ENCODE measurements at places on chromosomes 1 and 21.

GRCh38 chr1:97332716-97333115 is 588.1 kb downstream of the DPYD start:
- DNase-seq, result no peak

GRCh38 chr1:1163538-1164070 is 10.1 kb upstream of the TTLL10 start:
- DNase-seq, result no peak

GRCh38 chr1:114219172-114219868 is 65.7 kb upstream of the SYT6 start:
- no peak for DNase-seq

DNA sequence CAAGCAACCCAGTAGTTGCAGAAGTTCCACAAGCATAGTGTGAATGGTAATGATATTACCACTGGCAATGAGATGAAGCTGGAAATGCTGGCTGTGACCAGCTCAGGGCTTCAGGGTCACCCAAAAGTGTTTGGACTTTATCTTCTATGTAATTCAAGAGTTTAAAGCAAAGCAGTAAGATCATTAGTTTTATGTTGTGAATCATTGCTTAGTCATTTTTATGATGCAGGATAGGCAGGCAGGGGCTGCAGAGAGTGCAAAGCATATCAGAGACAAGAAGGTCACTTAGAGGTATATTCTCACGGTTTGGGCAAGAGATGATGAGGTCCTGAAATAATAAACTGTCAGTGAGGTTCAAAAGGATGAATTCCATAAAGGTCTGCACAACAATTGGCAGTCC is 147.4 kb downstream of the OLFM3 start:
- no peak for DNase-seq

DNA sequence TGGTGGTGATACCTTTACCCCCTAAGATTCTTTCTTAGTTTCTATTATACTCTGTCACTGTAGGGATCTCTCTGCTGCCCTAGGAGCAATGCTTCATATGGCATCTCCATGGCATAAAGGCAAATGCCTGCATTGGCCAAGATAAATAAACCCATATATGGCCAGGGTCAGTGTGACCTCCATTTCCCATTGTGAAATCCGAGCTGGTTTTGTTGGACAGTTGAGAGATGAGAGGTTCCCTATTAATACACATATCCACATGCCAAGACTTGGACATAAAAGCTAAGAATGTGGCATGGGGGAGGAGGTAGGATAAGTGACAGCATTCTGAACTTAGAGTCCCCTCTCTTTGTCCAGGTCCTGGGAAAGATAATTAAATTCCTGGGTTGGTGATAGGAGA is 1.4 kb downstream of the TPM3 start:
- no peak for DNase-seq

DNA sequence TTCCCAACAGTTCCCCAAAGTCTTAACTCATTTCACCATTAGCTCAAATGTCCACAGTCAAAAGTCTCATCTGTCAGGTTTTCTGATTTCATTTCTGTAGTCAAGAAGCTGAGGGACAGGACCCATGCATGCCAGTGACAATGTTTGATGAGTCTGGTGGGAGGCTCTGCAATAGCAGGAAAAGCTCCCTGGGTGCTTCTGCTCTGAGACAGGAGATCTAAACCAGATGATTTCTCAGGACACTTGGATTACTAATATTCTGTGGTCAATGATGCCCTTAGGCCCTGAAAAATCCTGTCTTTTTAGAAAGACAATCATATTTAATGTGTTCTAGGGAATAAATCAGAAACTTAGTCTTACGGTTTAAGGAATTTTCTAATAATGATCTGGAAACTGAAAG is 56.4 kb downstream of the PCBP3 start:
- no peak for DNase-seq

DNA sequence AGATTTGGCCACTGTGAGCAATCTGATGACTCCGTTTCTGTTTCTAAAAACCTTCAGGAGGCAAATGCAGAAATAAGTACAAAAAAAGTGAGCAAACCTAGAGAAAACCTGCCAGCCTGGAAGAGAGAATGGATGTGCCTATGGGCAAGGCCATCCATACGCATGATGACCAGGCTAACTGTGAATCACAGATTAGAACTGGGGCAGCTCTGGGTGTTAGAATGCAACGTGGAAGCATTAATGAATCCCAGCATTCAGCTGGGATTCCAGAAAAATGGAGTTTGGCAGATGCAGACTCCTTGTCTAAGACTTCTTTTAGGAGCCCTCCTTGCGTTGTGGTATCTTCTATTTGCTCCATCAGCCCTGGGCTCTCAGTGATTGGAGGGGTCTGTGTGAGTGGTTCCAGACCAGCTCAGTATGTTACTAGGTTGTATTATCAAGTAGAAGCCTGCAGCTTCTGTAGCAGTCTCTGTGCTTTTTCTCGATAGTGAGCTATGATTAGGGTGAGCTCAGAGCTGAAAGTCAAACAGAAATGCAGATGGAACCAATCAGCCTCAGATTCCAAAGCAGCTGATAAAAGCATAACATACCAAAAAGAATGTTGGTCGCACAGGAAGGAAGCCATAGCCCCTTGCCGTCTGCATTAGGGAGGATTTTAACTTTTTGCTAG is 154.0 kb downstream of the PSMG1 start:
- DNase-seq, result no peak

DNA sequence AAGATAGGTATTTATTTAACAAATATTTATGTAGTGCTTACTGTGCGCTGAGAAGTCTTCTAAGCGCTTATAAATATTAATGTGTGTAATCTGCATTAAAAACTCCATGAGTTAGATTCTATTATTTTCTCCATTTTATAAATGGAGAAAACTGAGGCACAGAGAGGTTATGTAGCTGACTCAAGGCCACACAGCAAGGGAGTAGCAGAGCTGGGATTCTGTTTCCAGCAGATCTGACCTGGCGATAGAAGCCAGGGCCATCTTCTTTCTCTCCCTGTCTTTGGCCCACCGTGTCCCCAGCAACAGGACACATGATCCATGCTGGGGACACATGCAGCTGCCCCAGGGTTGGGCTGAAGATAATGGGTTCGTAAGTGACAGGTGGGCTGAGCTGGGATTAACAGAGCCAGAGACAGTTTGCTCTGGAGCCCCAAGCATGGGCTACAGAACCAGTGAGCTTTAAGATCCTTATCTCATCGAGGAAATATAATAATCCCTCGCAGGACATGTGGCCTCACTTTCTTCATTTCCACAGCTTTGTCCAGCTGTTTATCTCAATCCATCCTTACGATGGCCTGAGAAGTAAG is 30.3 kb downstream of the IGSF21 start:
- no peak for DNase-seq

GRCh38 chr1:205918955-205919746 is 24.1 kb downstream of the SLC26A9 start:
- peak; percentile 83 for DNase-seq

DNA sequence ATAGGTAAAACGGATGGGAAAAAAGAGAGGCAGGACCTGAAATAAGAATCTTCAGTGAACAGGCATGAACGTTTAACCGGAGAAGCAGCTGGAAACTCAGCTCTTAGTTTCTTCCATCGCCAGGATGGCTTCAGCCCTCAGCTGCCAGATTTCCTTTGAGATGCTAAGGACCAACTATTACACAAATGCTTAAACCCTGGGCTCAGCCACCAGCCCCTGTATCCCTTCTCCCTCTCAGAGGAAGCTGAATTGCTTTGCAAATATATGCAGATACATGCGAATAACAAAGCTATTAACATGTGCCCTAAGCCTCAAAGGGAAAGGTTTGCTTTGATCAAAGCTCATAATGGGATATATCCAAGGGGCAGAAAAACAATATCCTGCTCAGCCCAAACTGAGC is 515.1 kb downstream of the OMA1 start:
- DNase-seq, result no peak

GRCh38 chr1:201430776-201431175 is 9.2 kb upstream of the TNNI1 start:
- DNase-seq, result no peak

DNA sequence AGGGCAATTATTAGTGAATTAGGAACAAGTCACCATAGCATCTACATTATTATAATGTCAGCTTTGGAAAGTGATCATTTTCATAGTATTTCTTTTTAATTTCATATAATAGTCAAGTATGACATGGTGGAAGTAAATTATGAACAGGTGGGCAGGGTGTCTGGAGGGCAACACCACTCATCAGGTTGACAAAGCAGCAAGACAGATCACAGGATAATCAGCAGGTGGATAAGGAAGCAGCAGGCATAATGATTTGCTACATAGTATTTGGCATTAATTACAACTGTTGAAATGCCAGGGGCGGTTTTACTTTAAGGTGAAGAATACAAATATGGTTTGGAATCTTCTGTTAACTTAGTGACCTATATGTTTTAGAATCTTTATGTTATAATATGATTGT is 1342.2 kb downstream of the PLA2G4A start:
- no peak for DNase-seq

GRCh38 chr1:51950701-51951100 is 39.8 kb downstream of the RAB3B start:
- no peak for DNase-seq

GRCh38 chr1:70778934-70779333 is 268.7 kb downstream of the PTGER3 start:
- DNase-seq, result no peak

GRCh38 chr1:19405761-19406487 is 79.4 kb downstream of the CAPZB start:
- no peak for DNase-seq
